ENCODE measurements at places on chromosomes 12 and 14.

GRCh38 chr12:120684523-120684932, 2.4 kb upstream of the MLEC start:
- DNase-seq = no peak

DNA sequence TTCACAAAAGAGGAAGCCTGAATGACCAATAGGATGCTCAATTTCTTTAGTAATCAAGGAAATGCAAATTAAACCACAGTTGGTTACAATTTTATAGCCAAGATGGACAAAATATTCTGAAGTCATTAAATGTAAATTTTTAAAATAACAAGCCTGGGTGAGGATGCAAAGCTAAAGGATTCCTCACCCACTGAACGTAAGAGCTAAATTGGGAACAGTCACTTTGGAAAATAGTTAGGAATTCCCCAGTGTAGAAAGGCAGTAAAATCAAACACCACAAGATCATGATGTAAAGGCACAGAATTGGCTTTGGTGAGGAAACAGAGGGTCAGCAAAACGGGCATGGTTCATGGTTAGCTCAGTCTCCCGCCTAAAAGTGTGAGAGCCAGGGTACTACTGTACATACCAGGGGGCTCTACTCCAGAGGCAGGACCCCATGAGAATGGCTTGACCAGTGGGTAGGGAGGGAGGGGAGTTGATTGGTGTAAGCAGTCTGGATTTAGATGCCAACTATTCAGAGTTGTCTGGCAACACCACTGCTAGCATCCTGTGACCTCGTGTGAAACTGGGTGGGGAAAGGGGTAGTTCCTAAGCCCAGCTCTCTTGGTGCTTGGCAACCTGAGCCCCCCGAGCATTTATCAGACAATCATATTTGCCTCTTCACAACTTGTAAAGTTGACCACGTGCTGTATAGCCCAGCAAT, 213.4 kb upstream of the EGLN3 start:
- DNase-seq = no peak

DNA sequence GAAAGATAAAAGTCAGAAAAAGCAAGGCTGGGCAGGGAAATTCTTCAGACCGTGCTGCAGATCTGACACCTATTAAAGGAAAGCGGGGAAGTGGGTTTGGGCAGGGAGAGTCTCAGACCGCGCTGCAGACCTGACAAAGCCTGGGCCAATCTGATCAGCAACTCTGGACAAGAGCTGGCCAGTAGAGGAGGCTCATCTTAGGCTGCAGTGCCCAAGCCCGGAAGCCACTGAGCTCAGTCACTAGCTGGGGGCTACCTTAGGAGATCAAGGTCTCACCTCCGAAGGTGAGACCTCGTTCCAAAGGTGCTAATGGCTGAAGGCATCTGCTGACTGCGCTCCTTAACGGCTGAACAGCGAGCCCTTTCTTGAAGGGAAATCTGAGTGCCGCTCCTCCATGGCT, 60.2 kb downstream of the SINHCAF start:
- DNase-seq = no peak

DNA sequence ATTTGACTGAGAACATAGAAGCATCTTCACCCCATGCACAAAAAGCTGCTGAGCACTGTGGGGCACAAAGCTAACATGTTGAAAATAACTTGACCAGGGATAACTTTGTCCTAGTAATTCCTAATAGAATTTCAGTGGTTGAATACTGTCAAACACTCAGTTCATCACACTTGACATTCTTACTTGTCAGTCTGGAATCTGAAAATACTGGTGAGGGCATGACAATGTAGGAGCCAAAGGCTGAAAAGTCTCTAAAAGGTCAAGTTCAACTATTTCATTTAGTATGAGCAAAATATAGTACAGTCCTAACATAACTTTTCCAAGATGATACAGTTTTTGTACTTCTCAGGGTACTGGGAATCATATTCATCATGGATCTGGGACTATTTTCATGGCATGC, 504.4 kb upstream of the LMO3 start:
- DNase-seq = no peak

GRCh38 chr14:26204728-26205479, 392.9 kb downstream of the NOVA1 start:
- no peak for DNase-seq

GRCh38 chr12:11722578-11723138, 73.2 kb downstream of the ETV6 start:
- no peak for DNase-seq

GRCh38 chr14:75661499-75661814, 411 bp downstream of the TTLL5 start:
- no peak for DNase-seq

GRCh38 chr14:97571866-97572555, 774.8 kb downstream of the VRK1 start:
- DNase-seq = no peak

DNA sequence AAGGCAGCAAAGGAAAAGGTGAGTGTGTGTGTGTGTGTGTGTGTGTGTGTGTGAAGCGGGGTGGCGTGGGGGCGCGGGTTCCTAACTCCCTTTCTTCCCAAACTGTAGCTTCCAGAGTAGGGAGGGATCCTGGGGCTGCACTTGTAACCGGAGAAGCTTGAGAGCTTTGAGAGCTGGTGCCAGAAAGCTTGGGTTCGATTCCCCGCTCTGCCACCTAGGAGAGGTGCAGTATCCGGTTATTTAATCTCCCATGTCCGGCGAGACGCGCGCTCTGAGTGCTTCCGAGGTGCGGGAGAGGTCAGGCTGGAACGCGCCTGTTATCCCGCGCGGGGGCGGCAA, 7.2 kb upstream of the RACGAP1 start:
- no peak for DNase-seq

DNA sequence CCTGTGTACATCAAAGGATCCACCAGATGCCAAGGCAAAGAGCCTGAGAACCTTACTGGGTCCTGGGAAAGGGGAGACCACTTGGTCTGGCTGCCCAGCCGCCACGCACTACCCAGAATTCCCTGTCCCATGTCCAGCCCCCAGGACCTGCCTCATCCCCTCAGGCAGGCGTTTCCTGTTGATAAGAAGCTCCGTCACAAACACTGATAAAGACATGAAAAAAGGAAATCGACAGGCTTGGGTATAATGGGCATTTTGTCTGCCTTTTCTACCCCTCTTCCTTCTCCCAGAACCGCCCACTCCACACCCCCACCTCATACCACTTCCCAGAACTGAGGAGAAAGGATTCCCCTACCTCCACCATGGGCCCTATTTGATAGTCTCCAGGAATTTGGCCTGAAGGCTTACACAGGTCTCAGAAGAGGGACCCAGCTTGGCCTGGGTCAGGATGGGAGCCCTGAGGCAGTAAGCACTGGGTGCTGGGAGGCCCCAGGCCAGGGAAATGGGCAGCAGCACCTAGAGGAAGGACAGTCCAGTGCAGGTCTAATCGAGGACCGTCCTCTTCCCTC, 18.8 kb downstream of the ACVRL1 start:
- no peak for DNase-seq

DNA sequence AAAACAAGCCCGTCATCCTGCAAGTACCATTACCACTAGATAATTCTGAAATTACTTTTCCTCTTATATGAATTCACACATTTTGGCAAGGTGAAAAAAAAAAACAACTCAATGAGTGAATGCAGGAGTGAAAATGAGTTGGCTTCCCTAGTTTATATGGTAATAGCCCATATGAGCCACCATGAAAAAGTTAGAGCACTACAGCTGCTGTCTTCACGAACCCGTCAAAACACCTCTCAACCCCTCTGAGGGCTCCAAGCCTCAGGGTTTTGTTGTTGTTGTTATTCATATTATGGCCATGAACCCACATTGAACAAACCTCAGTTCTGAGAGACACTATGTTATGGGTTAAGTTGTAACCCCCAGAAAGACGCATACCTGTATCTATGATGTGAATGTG, 289.9 kb upstream of the CAND1 start:
- no peak for DNase-seq

GRCh38 chr12:12167847-12168246, 97.1 kb downstream of the BCL2L14 start:
- no peak for DNase-seq

- no peak for DNase-seq
These were observed 299.0 kb upstream of the FOXG1 start for GRCh38 chr14:28467611-28468010.

- DNase-seq = no peak
These were observed 2.9 kb upstream of the SIX6 start for GRCh38 chr14:60506010-60506409.

- DNase-seq = no peak
These were observed 132.2 kb upstream of the HIF1A start for GRCh38 chr14:61563162-61563511.

DNA sequence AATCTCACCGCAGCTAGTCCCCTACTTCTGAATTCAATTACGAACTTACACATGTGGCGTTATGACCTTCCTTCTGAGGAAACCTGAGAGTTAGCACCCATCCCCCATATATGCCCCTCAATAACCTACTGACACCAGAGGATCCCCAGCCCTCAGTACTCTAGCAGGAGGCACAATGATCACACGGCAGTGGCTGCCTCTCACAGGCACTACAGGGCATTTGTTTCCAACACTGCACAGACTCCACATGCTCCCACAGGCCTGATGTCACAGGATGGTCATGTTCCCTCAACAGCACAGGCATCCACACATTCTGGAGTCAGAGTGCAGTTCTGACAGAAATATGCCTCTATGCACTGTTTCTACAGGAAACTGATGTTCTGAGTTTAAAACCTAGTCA, 17.4 kb downstream of the PPP1CC start:
- no peak for DNase-seq

DNA sequence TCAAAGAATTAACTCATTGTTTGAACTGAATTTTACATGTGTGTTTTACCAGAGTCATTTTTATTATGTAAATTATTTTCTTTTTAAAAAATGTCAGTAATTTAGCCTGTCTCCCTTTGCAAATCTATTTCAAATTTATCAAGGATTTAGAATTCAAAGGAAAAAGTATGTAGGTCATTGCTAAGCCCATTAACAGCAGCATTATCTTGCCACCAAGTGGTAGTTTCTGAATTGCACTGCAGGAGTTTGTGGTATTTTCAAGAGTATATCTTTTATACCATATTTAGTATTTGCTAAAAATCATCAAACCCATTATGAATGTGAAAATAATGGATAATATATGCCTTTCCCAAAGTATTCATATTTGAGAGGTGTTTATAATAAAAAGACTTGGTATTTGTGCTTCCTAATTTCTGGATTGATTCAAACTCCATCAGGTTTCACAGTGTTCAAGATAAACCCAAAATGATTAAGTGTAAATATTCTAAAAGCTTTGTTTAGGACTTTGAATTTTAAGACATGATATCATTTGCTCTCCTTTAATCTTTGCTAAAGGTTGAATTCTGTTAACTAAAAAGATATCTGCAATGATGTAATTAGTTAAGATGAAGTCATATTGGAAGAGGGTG, 711.4 kb downstream of the FSCB start:
- DNase-seq = no peak

DNA sequence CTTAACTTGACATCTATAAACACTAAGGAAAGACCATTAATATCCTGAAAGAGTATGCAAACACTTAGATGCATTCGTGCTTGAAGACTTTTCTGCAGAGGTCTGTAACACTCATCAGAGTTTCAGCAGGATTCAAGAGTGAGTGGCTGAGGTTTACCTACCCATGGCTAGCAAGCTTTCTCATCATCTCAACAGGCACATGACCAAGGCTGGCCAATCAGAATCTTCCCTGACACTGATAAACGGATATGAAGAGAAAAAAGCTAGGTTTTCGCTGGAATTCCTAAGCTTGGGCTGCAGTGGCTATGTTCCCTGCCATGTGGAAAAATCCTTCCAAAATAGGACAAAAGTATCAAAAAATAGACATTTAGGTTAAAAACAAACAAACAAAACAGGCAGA, 162.1 kb upstream of the USP15 start:
- no peak for DNase-seq

DNA sequence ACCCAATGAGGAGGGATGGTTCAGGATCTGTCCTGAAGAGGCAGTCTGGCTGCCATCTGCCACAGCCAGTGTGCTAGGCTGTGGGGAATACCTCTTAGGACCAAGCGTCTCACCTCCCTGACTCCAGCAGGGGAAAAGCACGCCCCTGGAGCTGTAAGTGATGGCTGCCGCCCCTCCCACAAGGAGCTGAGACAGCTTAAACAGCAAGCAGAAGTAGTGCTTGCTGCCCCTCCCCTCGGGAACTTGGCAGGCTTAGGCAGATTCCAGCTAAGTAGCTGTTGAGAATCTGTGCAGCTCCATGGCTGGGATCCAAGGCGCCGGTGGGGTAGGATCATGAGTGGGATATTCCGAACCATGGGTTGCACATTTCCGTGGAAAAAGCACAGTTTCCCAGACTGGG, 360.4 kb upstream of the MDGA2 start:
- DNase-seq = no peak

DNA sequence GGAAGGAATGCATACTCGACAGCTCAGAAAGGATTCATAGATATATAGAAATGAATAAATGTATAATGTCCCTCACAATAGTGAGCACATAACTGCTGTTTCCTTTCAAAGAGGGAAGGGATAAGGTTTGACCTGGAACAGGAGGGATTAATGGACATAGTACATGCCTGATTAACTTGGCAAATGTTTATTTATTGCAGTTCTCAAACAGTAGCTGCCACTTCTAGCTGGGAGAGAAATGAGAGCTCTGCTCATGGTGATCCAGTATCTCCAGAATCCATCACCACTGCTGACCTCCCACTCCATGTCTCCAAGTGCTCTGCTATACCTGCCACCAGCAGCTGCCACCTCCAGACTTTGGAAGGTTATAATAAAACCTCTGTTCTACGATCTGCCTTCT, 108.1 kb downstream of the LRIG3 start:
- DNase-seq = no peak

- no peak for DNase-seq
These were observed 311.7 kb upstream of the E2F7 start for GRCh38 chr12:77377116-77377515.

DNA sequence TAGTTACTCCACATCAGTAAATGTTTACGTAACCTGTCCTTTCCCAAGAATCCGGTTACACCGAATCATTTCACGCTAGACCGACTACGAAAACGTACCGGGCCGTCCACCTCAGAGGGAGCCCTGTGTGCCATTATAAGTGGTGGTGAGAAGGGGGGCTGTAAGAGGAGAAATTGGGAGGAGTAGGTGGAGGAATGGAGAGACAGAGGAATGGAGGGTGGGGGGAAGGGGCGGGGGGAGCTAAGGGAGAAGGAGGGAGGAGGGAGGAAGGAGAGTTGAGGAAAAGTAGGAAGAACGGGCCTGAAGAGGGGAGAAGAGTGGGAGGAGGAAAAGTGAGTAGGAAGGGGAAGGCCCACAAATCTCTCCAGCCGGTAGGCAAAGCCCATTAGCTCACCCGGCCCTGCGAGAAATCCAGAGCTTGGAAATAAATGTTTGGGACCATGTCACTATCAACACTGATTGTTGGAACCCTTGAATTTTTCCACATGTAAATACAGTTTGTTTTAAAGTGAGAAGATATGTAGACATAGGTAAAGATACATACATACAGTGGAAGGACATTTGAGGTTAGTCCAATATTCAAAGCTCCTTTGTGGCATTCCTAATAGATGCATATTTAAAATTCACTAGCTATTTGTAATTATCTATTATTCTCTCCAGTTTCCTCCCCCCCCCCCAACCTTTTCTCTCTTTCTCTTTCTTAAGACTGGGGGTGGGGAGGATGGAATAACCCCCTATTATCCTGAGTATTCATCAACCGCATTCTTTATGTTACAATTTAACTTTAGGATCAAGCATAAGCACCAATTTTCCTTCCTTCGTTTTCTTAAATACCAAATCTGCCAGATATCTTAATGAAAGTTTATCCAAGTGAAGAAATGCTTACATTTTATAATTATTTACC, 2.1 kb upstream of the FOXG1 start:
- DNase-seq = no peak
